PC-9 (cell line): ENCODE measurements at places on chromosomes 11 and 22. TPM values are rescaled to one million over a fixed set of nuclear protein-coding genes. Genes with fewer than 3 reads are reported as not detected.

DNAJB7 gene
- total RNA-seq, result not detected in 2 replicates

OR5A1 gene
- total RNA-seq, result not detected in 2 replicates

RCN1 gene
- 206 and 211 TPM in 2 replicates for total RNA-seq

CDK2AP2 gene
- 80.0 and 89.3 TPM in 2 replicates for total RNA-seq

SLC17A6 gene
- total RNA-seq, result not detected in 2 replicates

MEI1 gene
- 0.55 and 0.61 TPM in 2 replicates for total RNA-seq

SPON1 gene
- total RNA-seq, result 0.48 and 0.70 TPM in 2 replicates

PPFIA1 gene
- 81.1 and 86.8 TPM in 2 replicates for total RNA-seq

ALDH3B2 gene
- total RNA-seq, result 4.8 and 9.8 TPM in 2 replicates

TSGA10IP gene
- total RNA-seq, result not detected in 2 replicates

SCGB1C1 gene
- not detected in 2 replicates for total RNA-seq

TCF20 gene
- total RNA-seq, result 79.1 and 85.1 TPM in 2 replicates

INSC gene
- total RNA-seq, result not detected in 2 replicates

TRIM49 gene
- total RNA-seq, result not detected in 2 replicates

PLAAT5 gene
- not detected in 2 replicates for total RNA-seq

MMP13 gene
- not detected in 2 replicates for total RNA-seq

MIAT gene
- total RNA-seq, result 0.45 and 0.48 TPM in 2 replicates

OLFML1 gene
- total RNA-seq, result not detected in 2 replicates

YPEL4 gene
- 0.48 and 0.98 TPM in 2 replicates for total RNA-seq

DEPDC7 gene
- 0.68 and 1.2 TPM in 2 replicates for total RNA-seq

TSPO gene
- 243 and 308 TPM in 2 replicates for total RNA-seq

CCDC73 gene
- total RNA-seq, result not detected in 2 replicates

STK33 gene
- 5.8 and 6.1 TPM in 2 replicates for total RNA-seq

FOLR3 gene
- total RNA-seq, result not detected in 2 replicates

PDE3B gene
- total RNA-seq, result not detected in 2 replicates

GLYATL1 gene
- total RNA-seq, result not detected in 2 replicates

DERL3 gene
- 0.41 and 1.2 TPM in 2 replicates for total RNA-seq

LDHAL6A gene
- not detected in 2 replicates for total RNA-seq

OTOG gene
- not detected in 2 replicates for total RNA-seq

IGLL5 gene
- not detected in 2 replicates for total RNA-seq

SIPA1 gene
- total RNA-seq, result 65.6 and 81.3 TPM in 2 replicates

AMOTL1 gene
- 48.0 and 60.5 TPM in 2 replicates for total RNA-seq

PRRG4 gene
- total RNA-seq, result 11.5 and 11.9 TPM in 2 replicates

CCDC81 gene
- total RNA-seq, result 0.65 and 1.1 TPM in 2 replicates

PANX3 gene
- total RNA-seq, result not detected in 2 replicates

OVCH2 gene
- total RNA-seq, result 4.8 and 5.3 TPM in 2 replicates
